Lower lobe of right lung (tissue), 2 donors: ENCODE measurements at places on chromosomes 7 and 10. TPM values are rescaled to one million over a fixed set of nuclear protein-coding genes. Genes with fewer than 3 reads are reported as not detected.
A peak's percentile ranks its signal among the peaks of the same experiment; 100 is the strongest.

GRCh38 chr7:85509476-85509875 lies 322.6 kb upstream of the SEMA3D start:
- H3K27ac ChIP-seq, result no peak overlapping the region
- H3K4me3 ChIP-seq, result no peak overlapping the region
- DNase-seq, result no peak
- no peaks in the 10 kb centered on the region for H3K36me3 ChIP-seq
- H3K4me1 ChIP-seq, result no peaks in the 10 kb centered on the region

GRCh38 chr7:123692471-123692877 lies 36.8 kb downstream of the LMOD2 start:
- no peaks in the 10 kb centered on the region for H3K27me3 ChIP-seq
- peaks cover 72% of the 10 kb centered on the region for H3K36me3 ChIP-seq
- DNase-seq, result no peak
- no peak overlapping the region for H3K27ac ChIP-seq

DNA sequence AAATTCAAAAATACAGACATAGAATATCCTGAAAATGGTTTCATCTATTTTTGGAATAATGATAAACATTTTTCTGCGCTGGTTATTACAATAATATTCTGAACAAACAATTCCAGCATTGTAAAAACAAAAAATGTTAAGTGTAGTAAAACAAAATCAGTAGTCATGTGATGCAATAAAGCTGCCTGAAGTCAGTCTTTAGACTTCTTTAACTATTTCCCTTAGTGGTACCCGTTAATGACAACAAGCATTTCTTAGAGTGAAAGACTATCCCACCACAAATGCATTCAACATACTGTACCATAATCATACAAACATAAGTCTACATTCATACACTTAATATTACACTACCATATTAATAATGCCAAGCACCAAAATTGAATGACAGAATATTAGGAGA lies 1.6 kb downstream of the SKAP2 start:
- peak overlapping the region; percentile 76 for H3K4me3 ChIP-seq
- no peaks in the 10 kb centered on the region for H3K36me3 ChIP-seq
- no peaks in the 10 kb centered on the region for H3K27me3 ChIP-seq
- peaks cover 32% of the 10 kb centered on the region for H3K4me1 ChIP-seq
- DNase-seq, result no peak

DNA sequence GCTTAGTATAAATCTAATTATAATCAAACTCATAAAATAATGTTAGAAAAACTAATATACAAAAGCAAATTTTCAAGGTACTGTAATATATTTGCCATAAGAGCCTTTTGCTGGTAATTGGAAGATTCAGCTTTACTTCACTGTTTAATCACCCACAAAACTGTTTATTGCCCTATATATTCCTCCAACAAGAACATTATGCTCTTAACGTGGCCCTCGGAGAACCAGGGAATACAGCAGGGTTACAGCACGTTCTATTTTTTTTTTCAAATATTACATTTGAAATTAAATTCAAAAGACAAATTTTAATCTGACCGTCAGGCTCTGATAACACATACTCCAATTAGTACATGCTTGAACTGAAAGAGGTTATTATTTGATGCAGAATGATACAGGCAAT lies 336.3 kb upstream of the LRRN3 start:
- H3K27me3 ChIP-seq, result no peaks in the 10 kb centered on the region
- H3K4me3 ChIP-seq, result no peak overlapping the region
- no peaks in the 10 kb centered on the region for H3K4me1 ChIP-seq
- DNase-seq, result no peak
- no peaks in the 10 kb centered on the region for H3K36me3 ChIP-seq

- DNase-seq, result no peak
- no peak overlapping the region for H3K4me3 ChIP-seq
- no peak overlapping the region for H3K27ac ChIP-seq
These were observed 167.0 kb downstream of the FANK1 start for GRCh38 chr10:126063353-126063791.

DNA sequence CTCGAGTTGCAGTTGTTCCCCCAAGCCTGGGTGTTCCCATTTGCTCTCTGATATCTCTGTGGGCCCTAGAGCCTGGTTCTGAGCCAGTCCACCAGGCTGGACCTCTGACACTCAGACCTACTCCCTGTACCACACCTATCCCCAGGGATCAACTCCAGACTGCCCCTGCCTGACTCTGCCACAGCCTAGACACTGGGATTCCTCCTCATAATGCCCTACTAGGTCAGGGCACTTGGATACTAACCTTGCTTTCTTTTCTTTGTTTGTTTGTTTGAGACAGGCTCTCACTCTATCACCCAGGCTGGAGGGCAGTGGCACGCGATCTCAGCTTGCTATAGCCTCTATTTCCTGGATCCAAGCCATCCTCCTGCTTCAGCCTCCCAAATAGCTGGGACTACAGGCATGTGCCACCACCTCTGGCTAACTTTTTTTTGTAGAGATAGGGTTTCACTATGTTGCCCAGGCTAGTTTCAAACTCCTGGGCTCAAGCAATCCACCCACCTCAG lies 30.8 kb upstream of the PDCD4 start:
- H3K4me3 ChIP-seq, result no peak overlapping the region
- H3K36me3 ChIP-seq, result no peaks in the 10 kb centered on the region
- no peaks in the 10 kb centered on the region for H3K27me3 ChIP-seq
- no peak overlapping the region for H3K27ac ChIP-seq

DNA sequence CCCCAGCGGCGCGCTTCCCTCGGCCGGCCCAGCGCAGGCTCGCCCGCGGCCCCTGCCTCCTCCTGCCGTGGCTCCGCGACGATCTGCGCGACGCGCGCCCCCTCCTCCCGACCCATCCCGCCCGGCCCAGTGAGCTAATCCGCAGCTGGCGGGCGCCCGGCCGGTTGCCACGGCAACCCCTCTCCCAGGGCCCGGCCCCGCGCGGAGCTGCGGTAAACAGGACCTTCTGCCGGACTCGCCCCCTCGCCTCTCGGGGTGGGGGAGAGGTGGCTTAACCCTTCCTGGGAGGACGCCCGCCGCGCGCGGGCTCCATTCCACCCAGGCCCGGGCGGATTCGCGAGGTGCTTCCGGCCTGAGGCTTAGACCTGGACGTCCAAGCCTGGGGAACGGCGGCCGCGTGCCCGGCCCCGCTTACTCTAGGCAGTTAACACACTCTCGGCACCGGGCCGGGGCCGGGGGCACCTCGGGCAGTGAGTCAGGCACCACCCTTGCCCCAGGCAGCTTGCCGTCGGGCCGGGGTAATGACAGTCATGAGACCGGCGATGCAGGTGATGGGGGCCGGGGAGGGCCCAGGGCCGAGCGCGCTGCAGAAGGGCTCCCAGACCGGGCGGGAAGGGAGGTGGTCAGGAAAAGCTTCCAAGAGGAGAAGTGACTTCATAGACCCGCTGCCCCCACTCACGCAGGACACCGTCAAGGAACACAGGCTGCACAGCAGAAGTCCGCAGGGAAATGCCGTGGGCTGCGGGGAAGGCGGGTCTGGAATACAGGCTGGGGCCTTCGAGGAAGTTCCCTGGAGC lies at the start of gene DENND2A:
TSS of gene DENND2A (minus strand) at position 87 of the 797 bp plus-strand sequence. CDS start 38,416 bp downstream, outside the sequence.
- H3K4me3 ChIP-seq, result peak within 1 kb of the TSS; percentile 59
- peak; percentile 61 for DNase-seq
- H3K36me3 ChIP-seq, result no peaks in the 10 kb centered on the region
- peaks cover 54% of the 10 kb centered on the region for H3K27me3 ChIP-seq
- H3K4me1 ChIP-seq, result peaks cover 28% of the 10 kb centered on the region
- H3K27ac ChIP-seq, result peak within 1 kb of the TSS; percentile 84

The RSPH10B gene
- total RNA-seq, result 2.7 TPM
